Activated T-cell treated with anti-CD3 and anti-CD28 coated beads, Interleukin-2, amount 50 U/mL, for 1 hour (primary cell): ENCODE measurements at places on chromosomes 7 and 10.
A peak's percentile ranks its signal among the peaks of the same experiment; 100 is the strongest.

DNA sequence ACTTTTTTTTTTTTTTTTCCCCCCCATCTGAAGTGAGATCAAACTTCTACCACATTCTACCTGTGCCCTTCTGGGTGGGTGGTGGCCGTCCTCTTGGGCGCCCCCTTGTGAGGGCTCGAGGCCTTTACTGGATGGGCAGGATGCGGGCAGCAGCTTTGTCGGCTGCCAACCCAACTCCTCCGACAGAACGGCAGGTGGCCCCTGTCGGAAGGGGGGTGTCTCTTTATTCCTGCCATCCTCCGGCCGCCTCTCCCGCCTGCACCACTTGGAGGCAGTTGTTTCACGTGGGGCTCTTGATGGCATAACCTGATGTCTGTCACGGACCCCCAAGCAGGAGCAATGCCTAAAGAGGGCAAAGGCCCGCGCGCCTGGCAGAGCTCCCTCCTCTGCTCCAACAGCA lies 31.0 kb downstream of the AMZ1 start:
- peak; percentile 77 for DNase-seq

DNA sequence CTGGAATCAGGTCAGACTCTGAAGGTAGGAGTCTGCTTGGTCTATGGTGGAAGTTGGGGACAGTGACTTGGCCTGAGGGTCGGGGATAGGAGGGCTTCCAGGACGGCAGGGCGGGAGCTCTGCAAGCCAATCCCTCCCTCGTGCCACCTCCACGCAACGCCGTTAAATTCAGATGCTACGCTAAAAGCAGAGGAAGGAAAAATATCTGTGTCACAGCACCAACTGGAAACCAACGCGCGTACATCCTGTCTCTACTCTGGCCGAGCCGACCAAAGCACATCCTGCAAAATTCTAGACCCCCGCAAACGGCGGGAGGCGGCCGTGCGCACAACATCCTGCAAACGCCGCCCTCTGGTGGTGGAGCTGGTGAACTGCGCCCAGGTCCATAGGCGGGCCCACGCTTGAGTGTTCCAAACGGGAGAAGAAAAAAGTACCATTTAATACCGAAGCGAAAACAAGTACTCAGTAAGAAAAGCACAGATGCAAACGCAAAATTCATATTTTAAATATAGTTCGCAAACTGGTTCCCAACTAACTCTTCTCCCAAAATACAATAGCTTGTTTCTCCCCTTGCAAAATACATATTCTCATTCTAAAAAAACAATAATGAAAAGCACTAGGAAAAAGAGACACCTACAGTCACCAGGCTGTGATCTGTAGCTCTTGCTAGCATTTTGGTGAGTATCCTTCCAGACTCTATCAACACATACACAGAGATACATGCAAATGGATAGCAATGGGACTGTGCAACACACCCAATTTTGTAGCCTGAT lies 45.7 kb upstream of the HSPA12A start:
- DNase-seq = peak; percentile 77

- DNase-seq = no peak
Measured at GRCh38 chr10:78543031-78543748, 509.5 kb downstream of the RPS24 start.

DNA sequence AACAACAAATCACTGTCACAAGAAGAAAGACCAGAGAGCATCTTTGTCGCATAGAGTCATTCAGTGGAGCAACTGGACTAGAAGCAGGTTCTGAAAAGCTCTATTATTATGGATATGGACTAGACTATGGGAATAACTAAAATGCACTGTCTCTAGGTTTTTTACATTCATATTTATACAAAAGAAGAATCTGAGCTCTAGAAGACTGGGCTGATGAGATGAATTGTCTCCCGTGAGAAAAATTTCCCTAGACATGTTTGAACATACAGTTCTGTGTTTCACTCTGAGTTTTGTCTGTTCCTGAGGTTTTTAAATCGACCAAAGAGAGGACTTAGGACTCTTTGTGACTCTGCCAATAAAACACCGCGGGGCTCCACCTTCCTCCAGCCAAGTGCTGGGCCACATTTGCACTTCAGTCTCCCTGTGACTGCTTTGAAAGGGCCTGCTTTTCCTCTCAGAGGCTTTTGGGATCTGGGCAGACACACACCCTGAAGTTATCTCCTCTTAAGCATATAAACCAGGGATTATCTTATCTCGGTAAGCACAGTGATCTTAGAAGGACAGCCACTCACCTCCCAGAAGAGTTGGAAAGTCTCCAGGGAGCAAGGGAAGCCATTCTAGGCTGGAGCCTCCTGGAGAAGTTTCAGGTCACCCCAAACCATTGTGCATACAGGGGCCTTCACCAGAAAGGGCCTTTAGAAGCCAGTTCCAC lies 101.0 kb upstream of the JCAD start:
- no peak for DNase-seq

GRCh38 chr10:22437620-22438588 lies 92.6 kb downstream of the SPAG6 start:
- no peak for DNase-seq

GRCh38 chr10:79191951-79192676 lies 123.3 kb downstream of the ZMIZ1 start:
- no peak for DNase-seq

- no peak for DNase-seq
Measured at GRCh38 chr7:131454498-131454897, 101.9 kb downstream of the PODXL start.

DNA sequence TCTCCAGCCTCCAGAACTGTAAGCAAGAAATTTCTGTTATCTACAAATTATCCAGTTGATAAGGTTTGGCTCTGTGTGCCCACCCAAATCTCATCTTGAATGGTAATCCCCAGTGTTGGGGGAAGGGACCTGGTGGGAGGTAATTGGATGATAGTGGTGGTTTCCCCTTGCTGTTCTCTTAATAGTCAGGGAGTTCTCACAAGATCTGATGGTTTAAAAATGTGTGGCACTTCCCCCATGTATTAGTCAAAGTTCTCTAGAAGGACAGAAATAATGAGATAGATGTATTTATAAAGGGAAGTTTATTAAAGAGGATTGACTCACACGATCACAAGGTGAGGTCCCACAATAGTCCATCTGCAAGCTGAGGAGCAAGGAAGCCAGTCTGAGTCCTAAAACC lies 56.2 kb upstream of the APBB1IP start:
- no peak for DNase-seq
